Adipose tissue (tissue), 3 donors: ENCODE measurements at places on chromosomes 4 and X. TPM values are rescaled to one million over a fixed set of nuclear protein-coding genes. Genes with fewer than 3 reads are reported as not detected.

NLGN3 gene
- 0.67 TPM for polyA plus RNA-seq

MYOZ2 gene
- polyA plus RNA-seq, result 0.67 TPM

PTPN13 gene
- 5.8 TPM for polyA plus RNA-seq

SSX4 gene
- not detected for polyA plus RNA-seq

SH3D19 gene
- 163 TPM for polyA plus RNA-seq

PNCK gene
- polyA plus RNA-seq, result 0.64 TPM

TAF1 gene
- 20.8 TPM for polyA plus RNA-seq

LGI2 gene
- 1.9 TPM for polyA plus RNA-seq

MND1 gene
- polyA plus RNA-seq, result not detected

LONRF3 gene
- polyA plus RNA-seq, result 2.3 TPM

TLR6 gene
- polyA plus RNA-seq, result 0.14 TPM

TRAM1L1 gene
- 1.0 TPM for polyA plus RNA-seq

MAGEA1 gene
- not detected for polyA plus RNA-seq

GJB1 gene
- polyA plus RNA-seq, result 1.8 TPM

TLR8 gene
- polyA plus RNA-seq, result 3.4 TPM

DUSP9 gene
- 1.0 TPM for polyA plus RNA-seq

SLC9B1 gene
- 0.18 TPM for polyA plus RNA-seq

FRG2 gene
- not detected for polyA plus RNA-seq

GLUD2 gene
- polyA plus RNA-seq, result 3.7 TPM
